ENCODE measurements at places on chromosomes 4 and X. TPM values are rescaled to one million over a fixed set of nuclear protein-coding genes. Genes with fewer than 3 reads are reported as not detected.

HNRNPDL gene
- total RNA-seq = 384 TPM

DNA sequence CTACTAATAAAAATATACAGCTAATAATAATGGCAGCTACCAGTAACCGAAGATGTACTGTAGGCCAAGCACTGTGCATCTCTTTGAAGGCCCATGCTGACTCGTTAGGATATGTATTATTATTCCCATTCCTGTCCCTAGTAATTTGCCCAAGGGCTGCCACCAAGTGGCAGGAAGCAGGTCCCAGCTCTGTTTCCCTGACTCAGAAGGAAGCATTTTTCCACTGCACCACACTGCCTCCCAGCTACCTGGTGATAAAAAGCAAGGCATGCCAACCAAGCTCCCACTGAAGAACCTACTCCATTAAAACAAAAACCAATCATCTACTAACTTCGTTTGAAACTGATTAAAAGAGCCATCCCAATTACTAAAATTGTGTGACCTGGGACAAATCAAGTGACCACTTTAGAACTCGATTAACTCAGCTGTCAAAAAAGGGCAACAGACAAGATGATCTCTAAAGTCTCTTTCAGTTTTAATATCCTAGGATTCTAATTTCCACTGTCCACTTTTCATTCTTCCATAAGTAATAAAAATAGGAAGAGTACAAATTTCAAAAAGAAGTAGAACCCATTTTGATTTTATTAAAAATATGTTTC is 24.3 kb upstream of the PGM2 start:
- DNase-seq = peak; percentile 71

DNA sequence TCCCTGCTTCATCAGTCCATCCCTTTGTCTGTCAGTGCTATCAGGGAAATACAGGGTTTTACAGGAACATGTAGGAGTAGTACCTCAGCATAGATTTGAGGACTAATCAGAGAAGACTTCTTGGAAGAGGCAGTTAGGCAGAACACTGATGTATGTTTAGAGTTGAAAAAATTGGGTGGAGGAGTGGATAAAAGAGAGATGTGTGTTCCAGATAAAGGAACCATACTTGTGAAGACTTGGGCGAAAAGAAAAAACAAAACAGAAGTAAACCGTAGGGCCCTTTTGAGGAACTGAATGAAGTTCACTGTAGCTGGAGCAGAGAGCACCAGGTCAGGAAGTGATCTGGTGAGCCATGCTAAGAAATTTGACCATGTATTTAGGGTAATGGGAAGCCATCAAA is 32.3 kb downstream of the AFF1 start:
- no peak for DNase-seq

TRIM75 gene
- 0.87 TPM for total RNA-seq

ERVMER34-1 gene
- 0.04 TPM for total RNA-seq

GRCh38 chr4:14449308-14449707 is 553.0 kb upstream of the CPEB2 start:
- DNase-seq = no peak

DNA sequence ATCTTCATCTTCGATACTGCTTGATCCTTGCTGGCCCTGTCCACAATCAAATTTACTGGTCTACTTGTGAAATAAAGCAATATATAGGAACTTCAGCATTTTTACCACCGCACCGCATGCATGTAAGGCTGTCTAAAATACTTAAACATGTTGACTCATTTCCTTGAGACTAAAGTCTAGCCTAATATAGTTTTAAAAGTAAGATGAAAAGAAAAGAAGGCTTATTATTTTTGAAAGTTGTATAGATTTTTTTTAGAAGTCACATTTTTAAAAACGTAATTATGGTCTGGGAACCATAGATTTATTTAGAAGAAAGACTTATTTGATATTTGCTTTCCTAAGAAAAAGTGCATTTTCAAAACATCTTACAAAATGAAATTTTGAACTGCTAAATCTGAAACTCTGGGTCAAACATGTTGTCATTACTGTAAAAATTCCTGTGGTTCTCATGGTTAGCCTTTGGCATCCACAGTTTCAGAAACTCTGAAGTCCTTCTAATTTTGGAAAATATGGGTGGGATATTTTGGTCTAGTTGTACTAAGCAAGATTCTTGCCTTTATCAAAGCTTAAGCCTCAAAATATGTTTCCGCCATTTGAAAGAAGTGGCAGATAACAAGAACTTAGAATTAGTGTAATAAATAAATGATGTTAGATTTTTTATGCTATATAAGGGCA is 423.5 kb upstream of the CTSO start:
- DNase-seq = no peak

GRCh38 chrX:27679281-27679680 is 89.1 kb downstream of the DCAF8L2 start:
- DNase-seq = no peak

GRCh38 chr4:61785761-61786160 is 585.6 kb downstream of the ADGRL3 start:
- no peak for DNase-seq

- no peak for DNase-seq
Measured at GRCh38 chr4:156173486-156173885, 219.8 kb upstream of the CTSO start.

GRCh38 chrX:21398426-21398825 is 24.2 kb downstream of the CNKSR2 start:
- no peak for DNase-seq
